ENCODE measurements at places on chromosomes 1 and 21.

- DNase-seq = no peak
Measured at GRCh38 chr1:208036106-208036808, 125.3 kb upstream of the CD34 start.

- DNase-seq = peak; percentile 72
Measured at GRCh38 chr1:157369808-157370521, 182.3 kb downstream of the FCRL5 start.

GRCh38 chr1:195876792-195877191 lies 731.4 kb downstream of the KCNT2 start:
- no peak for DNase-seq

- DNase-seq = no peak
Measured at GRCh38 chr1:66933887-66934700, 9.3 kb downstream of the MIER1 start.

GRCh38 chr1:239884796-239885195 lies 206.9 kb upstream of the FMN2 start:
- DNase-seq = no peak

DNA sequence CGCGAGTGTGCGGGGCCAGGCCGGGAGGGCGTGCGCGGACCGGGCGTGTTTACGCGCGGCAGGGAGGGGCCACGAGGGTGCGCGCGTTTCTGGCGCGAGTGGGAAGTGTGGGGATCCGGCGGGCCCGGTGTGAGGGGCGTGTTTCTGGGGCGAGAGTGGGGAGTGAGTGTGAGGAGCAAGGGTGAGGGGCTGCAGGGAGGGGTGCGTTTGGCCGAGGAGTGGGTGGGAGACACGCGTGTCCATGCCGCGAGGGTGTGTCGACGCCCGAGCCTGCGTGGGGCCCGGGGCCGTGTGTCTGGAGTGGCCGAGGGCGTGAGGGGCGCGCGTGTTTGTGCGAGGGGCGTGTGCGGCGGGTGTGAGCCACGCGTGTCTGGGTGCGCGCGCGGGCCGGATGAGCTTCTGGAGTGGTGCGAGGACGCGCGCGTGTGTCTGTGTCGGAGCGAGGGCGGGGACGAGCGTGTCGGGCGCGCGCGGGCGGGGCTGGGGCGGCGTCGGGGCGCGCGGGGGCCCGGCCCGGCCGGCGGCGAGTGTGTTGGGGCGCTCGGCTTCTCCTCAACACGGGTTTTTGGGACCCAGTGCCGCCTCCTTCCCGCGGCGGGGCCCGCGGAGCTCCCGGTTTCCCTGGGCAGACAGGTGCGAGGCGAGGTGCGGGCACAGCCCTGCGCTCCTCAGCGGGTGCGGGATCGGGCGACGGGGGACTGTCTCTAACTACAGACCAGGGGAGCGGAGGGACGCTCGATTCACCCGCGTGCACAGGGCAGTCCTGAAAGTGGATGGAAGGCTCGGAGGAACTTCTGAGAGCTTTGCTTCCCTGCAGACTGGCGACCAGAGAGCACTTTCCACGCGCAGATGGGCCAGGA lies 65.8 kb upstream of the VAMP3 start:
- DNase-seq = no peak

- no peak for DNase-seq
Measured at GRCh38 chr1:81371864-81372263, 428.9 kb upstream of the ADGRL2 start.

- DNase-seq = no peak
Measured at GRCh38 chr1:27615346-27616192, 11.6 kb upstream of the AHDC1 start.

- DNase-seq = peak; percentile 68
Measured at GRCh38 chr1:205994346-205994745, 8.8 kb downstream of the RAB7B start.

- no peak for DNase-seq
Measured at GRCh38 chr1:25562101-25562927, 18.9 kb downstream of the LDLRAP1 start.

All from neural crest cell (in vitro differentiated cells).